ENCODE measurements at places on chromosomes 2 and 18. TPM values are rescaled to one million over a fixed set of nuclear protein-coding genes. Genes with fewer than 3 reads are reported as not detected.

Gene ANKRD39
- 44.4 TPM for total RNA-seq

Gene COBLL1
- 2.3 TPM for total RNA-seq

Gene GTF2A1L
- not detected for total RNA-seq

Gene SLC66A3
- total RNA-seq, result 5.3 TPM

Gene POMC
- 5.6 TPM for total RNA-seq

Gene EPB41L3
- total RNA-seq, result 0.25 TPM

Gene LBX2
- total RNA-seq, result 0.24 TPM

Gene FKBP7
- total RNA-seq, result 2.0 TPM

Gene KCNF1
- not detected for total RNA-seq

Gene CACNB4
- 0.26 TPM for total RNA-seq

Gene SPR
- total RNA-seq, result 11.2 TPM

Gene ALPI
- not detected for total RNA-seq

Gene FTCDNL1
- total RNA-seq, result 2.3 TPM

Gene SP140
- 38.4 TPM for total RNA-seq

Gene RTKN
- total RNA-seq, result 0.71 TPM

Gene DTNA
- 0.24 TPM for total RNA-seq

Gene ASXL3
- not detected for total RNA-seq

Gene CREG2
- total RNA-seq, result not detected

Gene GAREM1
- total RNA-seq, result 0.11 TPM

Gene ANKRD30BL
- total RNA-seq, result not detected

Gene EGR4
- 1.1 TPM for total RNA-seq

Gene CD207
- total RNA-seq, result not detected

Gene KRTCAP3
- total RNA-seq, result 5.4 TPM

Gene IL1B
- total RNA-seq, result 1.3 TPM

Gene PLEKHH2
- total RNA-seq, result 0.33 TPM

Gene CCDC85A
- total RNA-seq, result not detected
